ENCODE measurements at places on chromosomes 1 and 21.

GRCh38 chr1:116436611-116436970 is 63.5 kb downstream of the ATP1A1 start:
- DNase-seq = no peak

DNA sequence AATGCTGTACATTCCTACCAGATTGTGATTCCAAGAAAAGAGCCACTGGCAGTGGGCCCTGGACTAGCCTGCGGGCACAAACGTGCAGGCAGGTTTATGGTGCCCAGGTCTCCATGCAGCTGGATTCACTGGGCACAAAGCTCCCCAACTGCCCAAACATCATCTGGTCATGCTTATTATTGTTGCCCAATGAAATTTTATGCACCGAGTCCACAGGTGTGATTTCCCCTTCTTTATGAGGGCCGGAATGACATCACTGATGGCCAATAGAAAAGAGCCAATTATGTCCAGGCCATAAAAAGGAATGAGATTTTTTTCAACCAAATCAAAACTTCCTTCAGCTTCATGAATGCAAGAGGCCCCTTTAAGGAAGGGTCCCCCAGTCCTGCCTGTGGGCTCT is 66.2 kb downstream of the ERI3 start:
- no peak for DNase-seq

DNA sequence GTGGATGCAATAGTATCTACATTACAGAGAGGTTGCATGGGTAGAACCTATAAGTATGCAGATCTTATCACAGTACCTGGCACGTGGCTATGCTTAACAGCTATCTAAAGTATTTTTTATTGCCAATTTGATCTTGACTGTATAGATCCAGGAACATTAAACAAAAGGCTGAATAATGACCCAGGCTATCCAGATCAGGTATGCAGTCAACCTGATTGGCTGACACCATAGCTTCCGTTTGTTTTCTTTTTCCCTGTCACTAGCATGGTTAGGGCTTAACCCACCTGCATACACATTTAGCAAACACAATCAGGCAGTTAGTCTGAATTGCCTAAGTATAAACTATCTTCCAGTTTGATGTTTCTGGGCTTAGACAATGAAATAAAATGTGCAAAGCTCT is 264.9 kb upstream of the PLXNA2 start:
- DNase-seq = no peak

DNA sequence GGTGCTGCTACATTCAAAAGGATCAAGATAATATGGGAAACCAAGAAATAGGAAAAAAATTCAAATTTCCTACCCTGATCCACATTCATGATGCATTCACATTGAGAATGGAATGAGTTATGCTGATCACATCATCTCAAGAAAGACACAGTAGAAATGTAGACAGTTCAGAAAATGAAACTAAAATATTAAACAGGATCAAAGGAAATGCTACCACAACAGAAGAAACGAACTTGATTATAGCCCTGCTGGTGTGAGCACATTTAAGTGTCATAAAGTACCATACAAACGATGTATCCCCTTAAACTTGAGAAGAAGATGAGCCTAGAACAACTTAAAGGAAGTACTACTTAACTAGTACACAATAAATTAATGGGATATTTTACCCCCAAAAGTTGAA is 21.3 kb downstream of the SYDE2 start:
- DNase-seq = no peak

- no peak for DNase-seq
Observed at GRCh38 chr1:55353707-55354620, 138.8 kb upstream of the USP24 start.

DNA sequence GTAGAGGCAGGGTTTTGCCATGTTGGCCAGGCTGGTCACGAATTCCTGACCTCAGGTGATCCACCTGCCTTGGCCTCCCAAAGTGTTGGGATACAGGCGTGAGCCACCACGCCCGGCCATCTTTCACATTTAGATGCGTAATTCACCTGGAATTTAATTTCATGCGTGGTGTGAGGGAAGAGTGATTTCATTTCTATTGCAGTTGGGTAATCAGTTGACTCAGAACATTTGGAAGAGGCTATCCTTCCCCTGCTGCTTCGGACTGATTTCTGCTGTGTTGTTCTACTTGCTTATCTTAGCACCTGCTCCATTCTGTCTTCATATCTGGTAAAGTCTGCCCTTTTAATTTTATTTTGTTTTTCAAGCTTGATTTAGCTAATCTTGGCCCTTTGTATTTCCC is 19.1 kb downstream of the DIP2A start:
- DNase-seq = no peak

DNA sequence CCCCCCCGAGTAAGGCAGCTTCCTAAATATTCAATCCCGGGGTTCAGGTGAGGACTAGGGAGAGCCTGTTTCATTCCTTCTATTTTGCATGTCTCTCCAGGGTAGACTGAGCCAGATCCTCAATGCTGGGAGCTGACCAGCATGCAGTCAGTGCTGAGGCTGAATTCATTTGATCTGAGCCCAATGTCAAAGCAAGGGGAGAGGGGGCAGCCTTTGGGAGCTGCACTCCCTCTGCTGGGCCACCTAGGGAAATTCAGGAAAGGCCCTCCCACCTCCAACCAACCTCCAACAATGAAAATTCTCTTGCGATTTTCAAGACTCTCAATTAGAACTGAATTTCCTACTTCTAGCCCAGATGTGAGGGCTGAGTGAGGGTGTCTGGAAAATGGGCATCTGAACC is 371.2 kb downstream of the NPHP4 start:
- no peak for DNase-seq

DNA sequence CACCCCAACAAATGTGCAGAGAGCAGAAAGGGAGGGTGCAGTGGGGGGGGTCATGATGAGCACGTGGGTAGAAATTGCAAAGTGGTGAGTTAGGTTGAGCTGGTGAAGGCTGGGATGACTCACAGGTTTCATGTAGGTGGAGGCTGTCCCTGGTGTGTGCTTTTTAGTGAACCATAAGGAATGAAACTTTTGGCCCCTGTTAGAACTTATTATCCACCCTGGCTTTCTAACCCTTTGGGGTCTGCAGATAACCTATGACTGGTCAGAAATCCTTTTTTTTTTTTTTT is 46.9 kb downstream of the DOP1B start:
- DNase-seq = peak; percentile 58

DNA sequence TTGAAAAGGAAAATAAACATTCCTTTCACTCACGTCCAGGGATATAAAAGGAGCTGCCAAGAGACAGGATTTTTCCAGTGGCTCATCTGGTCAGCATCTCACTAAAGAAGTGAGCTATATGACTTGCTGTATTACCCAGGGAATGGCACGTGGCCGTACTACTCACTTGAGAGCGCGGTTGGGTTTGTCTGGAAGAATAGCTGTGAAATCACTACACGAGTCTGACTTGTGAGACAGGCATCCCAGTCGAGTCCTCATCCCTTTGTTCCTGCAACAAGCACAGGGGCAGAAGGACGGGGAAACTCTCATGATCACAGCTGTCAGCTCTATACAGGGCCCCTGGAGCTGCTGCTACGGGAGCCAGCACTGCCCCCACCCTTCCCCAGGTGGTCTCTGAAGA is 17.7 kb downstream of the RGS8 start:
- DNase-seq = no peak

DNA sequence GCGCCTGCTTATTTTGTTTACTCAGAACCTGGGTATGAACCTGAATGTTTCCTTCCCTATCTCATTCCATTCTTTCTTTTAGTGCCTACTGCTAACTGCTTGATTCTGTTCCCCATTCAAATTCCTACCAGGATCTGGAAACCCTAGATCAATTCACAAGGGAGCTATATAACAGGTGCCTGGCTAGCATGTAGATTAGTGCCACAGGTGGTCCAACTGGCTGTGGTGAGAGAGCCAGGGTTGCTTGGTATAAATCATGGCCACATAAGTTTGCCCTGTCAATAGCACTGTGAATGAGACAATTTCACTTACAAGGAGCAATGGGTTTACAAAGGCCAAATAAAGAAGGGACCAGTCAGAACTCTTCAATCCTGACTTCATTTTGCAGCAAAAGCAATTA is 6.6 kb upstream of the PRPF38B start:
- no peak for DNase-seq

DNA sequence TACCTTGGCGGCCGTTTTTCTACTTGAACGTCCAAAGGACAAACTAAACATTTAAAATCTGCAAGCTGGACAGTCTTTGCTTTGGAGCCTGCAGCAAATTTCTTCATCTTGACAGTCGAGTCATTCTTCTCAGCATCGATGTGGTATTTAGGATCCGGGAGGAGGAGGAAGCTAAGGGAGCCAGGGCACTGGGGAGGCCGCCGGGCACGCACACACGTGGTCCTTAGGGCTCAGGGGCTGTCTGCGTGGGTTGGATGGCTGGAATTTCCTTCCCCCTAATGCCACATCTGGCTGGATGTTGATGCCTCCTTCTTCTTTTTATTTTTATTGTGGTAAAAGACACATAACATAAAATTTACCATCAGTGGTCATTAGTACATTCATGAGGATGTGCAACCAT is 300.9 kb downstream of the CAMTA1 start:
- no peak for DNase-seq

GRCh38 chr21:35048183-35048601 is 910 bp downstream of the RUNX1 start:
- peak; percentile 43 for DNase-seq

GRCh38 chr21:16587141-16587581 is 857.4 kb downstream of the USP25 start:
- DNase-seq = no peak

DNA sequence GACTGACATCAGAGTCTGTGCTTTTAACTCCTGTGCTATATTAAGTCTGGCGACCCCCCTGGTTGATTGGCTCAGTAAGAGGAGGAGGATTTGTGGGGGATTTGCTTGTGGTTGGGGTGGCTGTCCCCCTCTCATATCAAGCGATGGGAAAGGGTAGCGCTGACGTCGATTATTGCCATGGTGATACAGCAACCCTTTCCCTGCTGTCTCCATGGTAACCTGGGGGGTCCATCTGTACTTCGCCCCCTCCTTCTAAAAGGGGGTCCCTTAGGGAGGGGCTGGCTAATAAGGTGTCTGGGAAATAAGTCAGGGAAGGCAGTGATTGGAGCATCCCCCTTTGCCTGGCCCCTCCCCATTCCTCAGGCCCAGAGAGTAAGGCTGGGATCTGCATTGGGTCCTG is 4.7 kb downstream of the FAM229A start:
- no peak for DNase-seq

GRCh38 chr1:224681816-224682215 is 65.7 kb downstream of the CNIH3 start:
- DNase-seq = no peak

GRCh38 chr1:54846716-54847284 is 40.2 kb downstream of the DHCR24 start:
- no peak for DNase-seq

DNA sequence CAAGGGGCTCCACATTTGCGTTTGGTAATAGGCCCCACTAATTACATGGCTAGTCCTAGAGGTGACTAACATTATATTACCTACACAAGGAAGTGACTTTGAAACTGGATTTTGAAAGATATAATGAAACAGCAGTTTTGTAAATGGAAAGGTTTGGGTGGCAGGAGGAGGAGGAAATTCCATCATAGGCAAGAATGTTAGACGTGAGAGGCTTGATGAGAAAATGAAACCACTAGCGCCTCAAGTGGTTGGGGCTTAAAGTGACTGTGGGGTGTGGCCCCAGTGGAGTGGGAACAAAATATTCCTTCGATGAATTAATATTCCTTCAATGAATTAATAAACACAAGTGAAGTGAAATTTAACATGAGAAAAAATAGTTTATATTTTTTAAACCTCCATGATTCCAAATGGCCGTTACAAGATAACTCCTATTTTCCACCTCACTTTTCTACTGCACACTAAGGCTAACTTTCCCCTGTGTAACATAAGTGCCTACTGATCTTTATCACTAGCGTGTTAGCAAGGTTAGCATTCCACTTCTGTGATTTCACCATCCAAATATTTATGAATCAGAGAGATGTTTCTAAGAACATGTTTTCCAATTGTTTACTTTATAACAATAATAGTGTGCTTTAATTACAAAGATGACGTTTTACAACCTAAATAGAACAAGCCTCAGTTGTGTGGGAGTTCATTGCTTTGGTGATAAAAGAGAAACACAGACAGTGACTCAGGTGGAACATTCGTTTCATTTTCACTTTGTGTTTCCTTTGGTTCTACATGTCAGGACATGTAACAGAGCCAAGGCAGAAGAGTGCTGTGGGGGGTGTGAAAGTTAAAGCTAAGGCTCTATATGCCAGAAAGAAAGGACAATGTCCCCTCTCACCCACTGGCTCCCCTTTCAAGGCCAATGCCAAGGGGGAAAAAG is 12.5 kb upstream of the ATF3 start:
- DNase-seq = peak; percentile 53

- no peak for DNase-seq
Observed at GRCh38 chr1:182381962-182382819, 9.4 kb downstream of the GLUL start.

DNA sequence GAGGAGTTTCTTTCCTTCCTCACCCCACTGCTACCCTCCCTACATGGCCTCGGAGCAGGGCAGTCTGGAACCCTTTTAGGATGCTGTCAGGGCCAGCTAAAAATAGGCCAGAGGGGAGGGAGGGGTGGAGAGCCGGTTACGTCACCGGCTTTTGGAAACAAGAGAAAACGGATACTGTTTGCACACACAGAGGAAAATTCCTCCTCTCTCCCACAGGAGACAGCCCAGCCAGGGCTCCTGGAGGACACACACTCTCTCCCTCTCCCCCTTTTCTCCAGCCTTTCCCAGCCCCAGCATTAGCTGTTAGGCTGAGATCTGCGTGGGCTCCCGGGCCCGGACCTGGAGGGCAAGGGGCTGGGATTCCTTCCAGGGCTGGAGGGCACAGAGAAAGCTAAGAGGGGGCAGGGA is 20.0 kb upstream of the ALDH4A1 start:
- DNase-seq = no peak

DNA sequence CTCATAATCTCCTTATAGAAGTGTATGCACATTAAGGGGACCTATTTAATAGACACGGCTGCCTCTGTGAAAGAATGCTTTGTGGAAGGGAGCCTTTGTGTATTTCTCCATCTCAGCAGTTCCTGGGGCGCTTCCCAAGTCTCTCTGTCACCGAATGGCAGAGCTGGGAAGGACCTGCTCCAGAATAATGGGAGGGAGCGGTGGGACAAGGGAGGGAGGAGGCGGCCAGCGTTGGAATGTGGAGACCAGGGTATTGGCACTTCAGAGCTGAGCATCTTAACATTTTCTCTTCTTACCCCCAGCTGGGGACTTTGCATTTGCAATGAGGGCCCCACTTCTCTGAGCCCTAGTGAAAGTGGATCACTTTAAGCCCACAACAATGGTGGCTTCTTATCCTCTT is 23.9 kb downstream of the CACHD1 start:
- no peak for DNase-seq

DNA sequence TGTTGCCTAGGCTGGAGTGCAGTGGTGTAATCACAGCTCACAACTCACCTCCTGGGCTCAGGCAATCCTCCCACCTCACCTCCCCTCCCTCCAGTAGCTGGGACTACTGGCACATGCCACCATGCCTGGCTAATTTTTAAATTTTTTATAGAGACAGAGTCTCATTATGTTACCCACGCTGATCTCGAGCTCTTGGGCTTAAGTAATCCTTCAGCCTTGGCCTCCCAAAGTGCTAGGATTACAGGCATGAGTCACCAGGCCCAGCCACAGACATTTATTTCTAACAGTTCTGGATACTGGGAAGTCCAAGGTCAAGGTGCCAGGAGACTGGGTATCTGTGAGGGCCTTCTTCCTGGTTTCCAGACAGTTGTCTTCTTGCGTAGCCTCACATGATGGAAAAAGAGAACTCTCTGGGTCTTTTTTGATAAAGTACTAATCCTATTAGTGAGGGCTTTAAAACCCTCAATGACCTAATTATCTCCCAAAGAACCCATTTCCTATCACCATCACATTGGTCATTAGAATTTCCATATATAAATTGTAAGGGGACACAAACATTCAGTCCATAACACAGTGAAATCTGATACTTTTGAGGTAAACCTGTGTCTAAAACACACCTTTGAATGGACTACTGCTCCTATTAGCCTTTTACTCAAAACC is 67.9 kb downstream of the PHACTR4 start:
- no peak for DNase-seq

Data from activated naive CD4-positive, alpha-beta T cell treated with Interleukin-2 at 50 U/mL for 16 hours (primary cell).